Endothelial cell of coronary artery (primary cell): ENCODE measurements at places on chromosomes 3 and 15. TPM values are rescaled to one million over a fixed set of nuclear protein-coding genes. Genes with fewer than 3 reads are reported as not detected.

Gene ACKR2
- total RNA-seq = 0.18 TPM in 1 of 2 replicates, not detected in the other

Gene ST3GAL6
- total RNA-seq = 11.5 and 23.6 TPM in 2 replicates

Gene PPP2R3A
- 5.8 and 6.7 TPM in 2 replicates for total RNA-seq

Gene UROC1
- not detected in 2 replicates for total RNA-seq

Gene SPTBN5
- 6.3 and 10.5 TPM in 2 replicates for total RNA-seq

Gene LMAN1L
- not detected in 2 replicates for total RNA-seq

Gene ANKUB1
- not detected in 2 replicates for total RNA-seq

Gene SERPINI2
- total RNA-seq = not detected in 2 replicates

Gene TAGLN3
- total RNA-seq = not detected in 2 replicates

Gene CYP8B1
- not detected in 2 replicates for total RNA-seq

Gene ACTC1
- total RNA-seq = not detected in 2 replicates

Gene SH3GL3
- total RNA-seq = under 0.01 TPM in 1 of 2 replicates, not detected in the other

Gene GRIP2
- not detected in 2 replicates for total RNA-seq

Gene HIGD2B
- not detected in 2 replicates for total RNA-seq

Gene PPP1R14D
- not detected in 2 replicates for total RNA-seq

Gene RUBCN
- total RNA-seq = 7.8 and 8.7 TPM in 2 replicates

Gene MRPS22
- total RNA-seq = 79.2 and 79.7 TPM in 2 replicates

Gene CCR3
- not detected in 2 replicates for total RNA-seq

Gene GPR62
- total RNA-seq = under 0.01 and 0.09 TPM in 2 replicates

Gene ADCY5
- total RNA-seq = 0.38 TPM in 1 of 2 replicates, not detected in the other

Gene LRRC31
- not detected in 2 replicates for total RNA-seq

Gene CLRN1
- not detected in 2 replicates for total RNA-seq

Gene HRG
- total RNA-seq = not detected in 2 replicates

Gene ZCWPW2
- 0.18 and 0.19 TPM in 2 replicates for total RNA-seq

Gene LARP6
- 10.9 and 13.0 TPM in 2 replicates for total RNA-seq

Gene EIF2A
- 136 and 175 TPM in 2 replicates for total RNA-seq

Gene NR2F2
- 9.4 and 13.7 TPM in 2 replicates for total RNA-seq

Gene ALDH1L1
- 0.28 TPM in 1 of 2 replicates, not detected in the other for total RNA-seq

Gene EAF2
- total RNA-seq = 2.0 and 3.1 TPM in 2 replicates

Gene ADAMTS9
- 31.2 and 159 TPM in 2 replicates for total RNA-seq

Gene CACNA2D3
- not detected in 2 replicates for total RNA-seq

Gene TGM4
- total RNA-seq = 0.09 TPM in 2 replicates

Gene PLCB2
- total RNA-seq = 1.7 and 2.0 TPM in 2 replicates

Gene CSK
- 38.4 and 41.5 TPM in 2 replicates for total RNA-seq

Gene SNURF
- total RNA-seq = 74.3 and 82.8 TPM in 2 replicates

Gene DUSP7
- 8.4 and 10.1 TPM in 2 replicates for total RNA-seq

Gene RTP3
- total RNA-seq = not detected in 2 replicates

Gene PPP1R2
- total RNA-seq = 96.9 and 104 TPM in 2 replicates

Gene HTR3E
- not detected in 2 replicates for total RNA-seq
